Tongue (tissue), 3 donors: ENCODE measurements at places on chromosomes 12 and 14. TPM values are rescaled to one million over a fixed set of nuclear protein-coding genes. Genes with fewer than 3 reads are reported as not detected.

Gene IFI27L2
- 8.8 TPM for total RNA-seq

Gene TAS2R43
- 20.5 TPM for total RNA-seq

Gene CACNA2D4
- 3.2 TPM for total RNA-seq

Gene TAS2R9
- not detected for total RNA-seq

Gene CDC42BPB
- total RNA-seq, result 83.1 TPM

Gene ZBTB42
- 11.3 TPM for total RNA-seq

Gene DTD2
- 32.1 TPM for total RNA-seq

Gene KRT74
- total RNA-seq, result 0.10 TPM

Gene TAS2R31
- total RNA-seq, result 17.7 TPM

Gene NUAK1
- 31.5 TPM for total RNA-seq

Gene AVPR1A
- total RNA-seq, result 27.1 TPM

Gene SLCO1C1
- 4.0 TPM for total RNA-seq

Gene LRFN5
- 8.8 TPM for total RNA-seq

Gene ANO4
- 2.6 TPM for total RNA-seq

Gene SPATA7
- 20.7 TPM for total RNA-seq

Gene MANSC1
- total RNA-seq, result 6.4 TPM

Gene RIPK3
- total RNA-seq, result 5.5 TPM

Gene CLEC4E
- total RNA-seq, result not detected

Gene ZDHHC22
- 0.41 TPM for total RNA-seq

Gene EGLN3
- total RNA-seq, result 76.5 TPM

Gene HOXC9
- not detected for total RNA-seq

Gene DNAJC22
- total RNA-seq, result not detected

Gene PROX2
- total RNA-seq, result not detected

Gene FAM90A1
- total RNA-seq, result not detected

Gene PRPF40B
- 17.8 TPM for total RNA-seq

Gene SH2B3
- total RNA-seq, result 11.7 TPM

Gene TMEM30B
- total RNA-seq, result 7.9 TPM

Gene P2RX7
- total RNA-seq, result 2.3 TPM

Gene IKBIP
- total RNA-seq, result 22.1 TPM

Gene ACSM4
- total RNA-seq, result not detected

Gene DHH
- total RNA-seq, result 9.0 TPM

Gene GLT1D1
- 1.8 TPM for total RNA-seq

Gene ADAMTS20
- total RNA-seq, result 0.21 TPM

Gene AKAP3
- total RNA-seq, result 0.21 TPM

Gene KRT86
- not detected for total RNA-seq

Gene CD163L1
- total RNA-seq, result 6.1 TPM

Gene ZNF410
- total RNA-seq, result 62.0 TPM

Gene CLEC1B
- total RNA-seq, result not detected

Gene NTS
- total RNA-seq, result 2.2 TPM
